CD4-positive, alpha-beta memory T cell (primary cell): ENCODE measurements at places on chromosomes 1 and 21.

DNA sequence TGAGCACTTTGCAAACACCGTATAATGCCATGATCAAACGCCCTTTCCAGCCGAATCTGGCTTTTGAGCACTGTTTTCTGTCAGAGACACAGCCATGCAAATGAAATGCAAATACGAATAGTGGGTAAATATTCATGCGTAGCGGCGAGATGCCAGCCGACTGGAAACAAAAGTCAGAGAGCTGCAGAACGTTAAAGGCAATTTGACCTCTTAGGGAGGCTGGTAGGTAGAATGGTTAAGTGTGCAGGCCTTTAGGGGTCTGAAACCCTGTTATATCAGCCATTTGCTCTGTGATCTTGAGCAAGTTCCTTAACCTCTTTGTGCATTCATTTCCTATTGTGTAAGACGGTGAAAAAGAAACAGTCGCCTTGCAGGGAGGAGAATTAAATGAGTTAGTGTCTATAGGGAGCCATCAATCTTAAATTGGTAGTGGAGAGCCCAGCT is 6.5 kb upstream of the SDHB start:
- DNase-seq: no peak

GRCh38 chr1:220702733-220703270 is 12.6 kb downstream of the C1orf115 start:
- no peak for DNase-seq

- DNase-seq: no peak
Measured at GRCh38 chr1:10187026-10187334, 23.4 kb upstream of the KIF1B start.

DNA sequence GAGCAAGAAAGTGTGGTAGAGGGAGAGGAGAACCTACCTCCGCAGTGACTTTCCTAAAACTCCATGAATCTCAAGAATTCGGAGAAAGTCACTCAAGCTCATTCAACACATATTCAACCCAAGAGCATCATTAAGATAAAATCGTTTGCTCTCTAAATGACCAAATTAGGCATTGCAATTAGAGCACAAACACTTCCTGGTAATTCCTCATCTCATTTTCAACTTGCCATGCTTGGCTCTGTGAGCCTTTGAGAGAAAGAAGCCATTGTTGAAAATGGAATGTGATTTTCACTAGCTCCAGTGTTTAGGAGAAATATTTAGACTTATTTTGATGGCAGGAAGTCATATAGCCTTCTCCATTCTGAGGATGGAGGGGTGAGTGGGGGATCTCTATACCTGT is 52.5 kb downstream of the KAZN start:
- DNase-seq: no peak

GRCh38 chr1:22772014-22772413 is 61.4 kb downstream of the EPHB2 start:
- DNase-seq: no peak

DNA sequence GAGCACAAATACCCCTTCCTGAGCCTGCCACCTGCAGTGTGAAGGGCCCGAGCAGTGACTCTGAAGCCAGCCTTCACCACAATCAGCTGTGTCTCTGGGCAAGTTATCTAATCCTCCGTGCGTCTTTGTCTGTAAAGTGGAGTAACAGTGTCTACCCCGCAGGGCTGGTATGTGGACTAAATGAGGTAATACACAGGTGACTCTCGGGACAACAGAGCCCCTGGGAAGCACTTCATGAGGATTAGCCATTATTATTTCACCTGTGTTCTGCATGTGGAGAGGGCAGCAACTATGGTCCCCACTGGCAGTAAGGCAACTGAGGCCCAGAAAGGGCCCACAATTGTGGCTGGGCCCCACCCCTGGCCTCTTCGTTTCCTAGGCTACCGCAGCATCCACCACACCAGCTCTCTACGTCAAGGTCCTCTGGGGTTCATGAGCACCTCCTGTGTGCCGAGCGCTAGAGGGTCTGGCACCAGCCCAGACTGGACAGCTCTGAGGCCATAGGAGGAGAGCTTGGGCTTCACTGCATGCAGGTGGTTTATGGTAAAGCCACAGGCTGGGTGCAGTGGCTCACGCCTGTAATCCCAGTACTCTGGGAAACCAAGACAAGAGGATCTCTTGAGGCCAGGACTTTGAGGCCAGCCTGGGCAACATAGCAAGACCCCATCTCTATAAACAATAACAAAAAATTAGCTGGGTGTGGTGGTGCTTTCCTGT is 41.3 kb upstream of the LRP8 start:
- no peak for DNase-seq

GRCh38 chr1:25654109-25654660 is 37.6 kb downstream of the MAN1C1 start:
- no peak for DNase-seq

GRCh38 chr1:43197343-43198127 is 25.4 kb downstream of the CFAP57 start:
- DNase-seq: no peak

DNA sequence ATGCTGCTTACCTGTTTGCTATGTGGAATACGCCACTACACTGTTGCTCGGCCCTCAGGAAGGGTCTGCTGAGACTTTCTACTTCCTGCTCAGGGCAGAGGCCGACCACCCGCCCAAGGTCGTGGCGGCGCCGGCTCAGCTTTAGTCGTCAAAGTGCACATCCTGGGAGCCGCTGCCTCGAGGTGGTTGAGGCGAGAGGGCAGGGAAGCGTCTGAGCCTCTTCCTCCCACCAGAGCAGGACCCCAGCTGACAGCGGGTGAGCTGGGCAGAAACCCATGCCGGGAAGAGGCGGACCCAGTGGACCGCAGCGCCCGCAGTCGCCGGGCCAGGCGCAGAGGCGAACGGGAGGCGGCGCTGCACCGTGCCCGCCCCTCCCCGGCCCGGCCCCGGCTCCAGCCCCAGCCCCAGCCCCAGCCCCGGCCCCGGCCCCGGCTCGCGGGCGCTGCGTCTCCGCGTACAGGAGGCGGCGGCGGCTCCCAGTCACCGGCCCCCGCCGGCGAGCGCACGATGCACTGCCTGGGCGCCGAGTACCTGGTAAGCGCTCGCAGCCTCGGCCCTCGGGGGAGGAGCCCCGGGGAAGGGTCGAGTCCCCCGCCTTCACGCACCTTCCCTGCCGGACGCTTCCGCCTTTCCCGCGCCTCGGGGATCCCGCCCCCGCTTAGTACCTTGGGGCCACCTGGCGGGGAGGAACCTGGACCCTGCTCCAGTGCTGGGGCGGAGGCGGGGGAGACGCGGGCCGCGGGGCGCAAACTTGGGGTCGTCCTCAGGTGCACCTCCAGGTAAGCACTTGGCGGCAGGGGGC is at the start of gene SLC44A3:
Gene SLC44A3 (plus strand): TSS at position 413 of the 802 bp plus-strand sequence. CDS start 95 bp downstream, at position 508.
- DNase-seq: no peak

- no peak for DNase-seq
Measured at GRCh38 chr1:162906485-162906884, 45.5 kb upstream of the CCDC190 start.

GRCh38 chr1:76053021-76053420 is 21.5 kb upstream of the ST6GALNAC3 start:
- no peak for DNase-seq

DNA sequence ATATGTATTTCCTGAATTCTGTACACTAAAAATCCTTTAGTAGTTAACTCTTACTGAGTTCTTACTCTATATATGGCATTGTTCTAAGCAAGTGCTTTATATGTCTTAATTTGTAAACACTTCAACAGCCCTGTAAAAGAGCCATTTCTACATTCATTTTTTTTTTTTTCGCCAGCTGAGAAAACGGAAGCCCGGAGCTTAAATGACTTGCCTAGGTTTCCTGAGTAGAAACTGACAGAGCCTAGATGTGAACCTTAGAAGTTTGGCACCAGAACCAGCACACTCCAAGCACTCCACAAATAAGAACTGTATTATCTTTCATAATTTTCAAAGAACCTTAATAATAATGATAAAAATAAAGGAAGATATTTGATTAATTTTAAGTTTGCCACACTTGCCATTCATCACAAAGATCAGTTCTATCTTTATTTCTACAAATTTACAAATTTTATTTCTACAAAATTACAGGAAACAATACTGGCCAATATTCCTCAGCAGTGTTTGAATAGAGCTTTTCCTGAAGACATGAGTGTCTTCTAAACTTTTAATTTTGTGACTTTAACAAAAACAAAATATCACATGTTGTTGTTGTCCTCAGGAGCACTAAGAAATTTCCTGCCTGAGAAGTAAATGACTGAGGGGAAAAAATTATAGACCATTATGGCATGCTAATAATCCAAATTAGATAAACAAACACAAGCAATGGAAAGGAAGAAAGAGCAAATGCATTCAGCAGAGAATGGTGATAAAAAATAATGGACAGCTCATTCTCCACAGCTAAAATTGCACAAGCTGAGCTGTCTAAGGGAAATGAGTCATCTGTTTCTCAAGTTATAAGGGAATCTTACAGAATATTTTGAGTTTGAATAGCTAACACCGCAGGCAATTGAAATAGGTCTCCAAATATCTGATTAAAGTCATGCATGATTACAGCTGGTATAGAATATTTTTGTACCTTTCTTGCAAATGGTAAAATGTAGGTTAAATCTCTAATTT is 71.2 kb downstream of the DPYD start:
- no peak for DNase-seq

- no peak for DNase-seq
Measured at GRCh38 chr1:66460776-66461175, 73.2 kb upstream of the SGIP1 start.

DNA sequence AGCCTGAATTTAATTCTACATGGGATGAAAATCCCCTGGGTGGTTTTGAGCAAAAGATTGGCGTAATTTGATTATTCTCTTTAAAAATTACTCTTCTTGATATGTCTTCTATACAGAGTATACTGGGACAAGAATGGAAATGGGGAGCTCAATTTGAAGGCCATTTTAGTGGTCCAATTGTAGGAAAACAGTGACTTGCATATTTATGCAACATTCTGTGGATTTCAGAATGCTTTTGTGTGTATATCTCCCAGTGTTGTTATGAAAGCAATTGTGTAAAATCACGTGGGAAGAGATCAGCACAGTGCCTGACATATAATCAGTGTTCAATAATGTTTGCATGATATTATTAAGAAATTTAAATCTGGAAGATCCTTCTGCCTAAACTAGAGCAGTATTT is 575.9 kb upstream of the PBX1 start:
- no peak for DNase-seq

DNA sequence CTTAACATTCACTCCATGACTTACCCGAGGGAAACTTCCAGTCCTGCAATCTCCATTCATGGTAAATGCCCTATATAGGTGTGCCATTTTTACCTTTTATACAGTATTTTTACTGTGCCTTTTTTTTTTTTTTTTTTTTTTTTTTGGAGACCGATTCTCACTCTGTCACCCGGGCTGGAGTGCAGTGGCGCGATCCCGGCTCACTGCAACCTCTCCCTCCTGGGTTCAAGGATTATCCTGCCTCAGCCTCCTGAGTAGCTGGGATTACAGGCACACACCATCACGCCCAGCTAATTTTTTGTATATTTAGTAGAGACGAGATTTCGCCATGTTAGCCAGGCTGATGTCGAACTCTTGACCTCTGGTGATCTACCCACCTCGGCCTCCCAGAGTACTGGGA is 124.4 kb upstream of the PLPPR4 start:
- DNase-seq: no peak

DNA sequence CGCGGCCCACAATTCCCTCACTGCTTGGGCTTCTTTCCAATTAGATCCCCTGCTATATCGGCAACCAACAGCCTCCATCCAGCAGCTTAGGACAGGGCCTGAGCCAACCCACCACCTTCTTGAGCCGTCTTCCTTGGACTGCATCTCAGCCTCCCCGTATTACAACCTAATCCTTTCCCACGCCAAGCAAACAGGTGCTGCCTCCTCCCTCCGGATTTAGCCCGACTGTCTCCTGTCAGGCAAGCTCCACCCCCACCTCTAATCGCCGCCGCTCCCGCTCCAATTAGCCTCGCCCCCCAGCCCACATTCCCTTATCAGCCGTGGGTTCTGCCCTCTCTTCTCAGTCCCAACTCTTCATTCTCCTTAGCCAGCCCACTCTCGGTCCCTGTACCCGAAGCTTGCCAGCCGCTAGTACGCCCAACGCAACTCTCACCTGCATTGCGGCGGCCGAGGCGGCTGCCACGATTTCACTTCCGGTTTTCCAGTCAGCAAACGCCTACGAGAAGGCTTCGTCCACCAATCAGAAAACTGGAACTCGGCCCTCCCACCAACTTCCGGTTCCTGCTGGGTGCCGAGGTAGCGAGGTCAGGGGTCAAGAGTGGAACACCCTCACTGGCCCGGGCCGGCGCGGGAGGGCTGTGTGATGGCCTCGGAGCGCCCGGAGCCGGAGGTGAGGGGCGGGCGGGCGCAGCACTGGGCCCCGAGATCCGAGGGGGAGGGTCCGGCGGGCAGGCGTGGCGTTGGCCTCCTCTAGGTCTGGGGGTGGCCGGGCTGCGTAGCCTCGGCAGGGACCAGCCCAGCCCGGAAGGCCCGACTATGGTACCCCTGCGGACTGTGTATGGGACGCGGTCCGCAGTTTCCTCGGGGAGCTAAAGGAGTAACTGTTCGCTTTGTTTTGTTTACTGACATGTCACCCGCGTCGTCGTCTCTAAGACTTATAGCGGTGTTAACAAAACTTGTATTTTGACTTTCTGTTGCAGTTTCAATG is at the start of the genes MED8 and SZT2:
Gene MED8 (minus strand): TSS at position 475 of the 988 bp plus-strand sequence. CDS start 36 bp downstream, at position 439.
Gene SZT2 (plus strand): TSS at position 574 of the 988 bp plus-strand sequence. CDS start 70 bp downstream, at position 644.
- DNase-seq: peak; percentile 93

DNA sequence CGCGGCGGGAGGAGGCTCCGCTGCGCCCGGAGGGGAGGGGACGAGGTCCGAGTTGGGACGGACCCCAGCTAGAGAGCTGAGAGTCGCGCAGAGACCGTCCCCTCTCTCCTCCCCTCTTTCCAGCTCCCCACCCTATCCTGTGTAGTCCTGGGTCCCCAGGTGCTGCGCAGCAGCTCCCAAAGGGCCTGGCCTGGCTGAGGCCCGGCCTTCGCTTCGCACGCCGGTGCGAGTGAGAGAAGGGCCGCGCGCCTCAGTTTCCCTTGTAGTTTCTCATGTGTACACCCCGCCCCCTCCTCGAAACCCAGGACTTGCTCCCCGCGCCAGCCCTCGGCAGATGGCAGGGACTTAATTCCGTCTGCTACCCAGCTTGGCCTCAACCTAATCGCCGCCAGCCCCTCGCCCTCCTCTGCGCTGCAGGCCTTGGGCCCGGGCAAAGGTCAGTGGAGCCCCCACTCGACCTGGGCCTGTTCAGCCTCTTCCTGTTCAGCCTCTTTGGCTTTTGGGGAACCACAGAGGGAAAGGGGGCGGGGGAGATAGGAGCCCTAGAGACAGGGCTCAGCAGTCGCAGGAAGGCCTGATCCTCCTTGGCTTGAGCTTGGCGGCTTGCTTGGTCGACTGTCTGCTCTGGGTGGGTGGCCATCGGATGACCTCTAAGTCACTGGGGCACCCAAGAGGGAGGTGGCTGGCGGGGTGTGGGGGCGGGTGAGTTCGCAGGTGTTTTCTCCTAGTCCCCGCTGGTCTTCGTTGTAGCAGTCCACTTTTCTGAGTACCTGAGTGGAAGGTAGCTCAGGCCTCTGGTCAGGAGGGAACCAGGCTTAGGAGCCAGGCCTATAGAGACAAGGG is 1.0 kb downstream of the ZNF687 start:
- peak; percentile 54 for DNase-seq

- DNase-seq: no peak
Measured at GRCh38 chr1:225580238-225581099, 72.5 kb downstream of the ENAH start.
